Suprapubic skin (tissue), 4 donors: ENCODE measurements at places on chromosomes 6 and 20. TPM values are rescaled to one million over a fixed set of nuclear protein-coding genes. Genes with fewer than 3 reads are reported as not detected.

GRCh38 chr20:50431066-50431450, 79.1 kb upstream of the PTPN1 start:
- H3K4me3 ChIP-seq = no peak overlapping the region
- no peaks in the 10 kb centered on the region for H3K36me3 ChIP-seq
- H3K4me1 ChIP-seq = peaks cover 48% of the 10 kb centered on the region
- no peaks in the 10 kb centered on the region for H3K27me3 ChIP-seq
- peak overlapping the region; percentile 76 for H3K27ac ChIP-seq
- no peak for DNase-seq

FAM83B gene
- 153 TPM for total RNA-seq

MAP3K7 gene
- total RNA-seq = 26.0 TPM

DNA sequence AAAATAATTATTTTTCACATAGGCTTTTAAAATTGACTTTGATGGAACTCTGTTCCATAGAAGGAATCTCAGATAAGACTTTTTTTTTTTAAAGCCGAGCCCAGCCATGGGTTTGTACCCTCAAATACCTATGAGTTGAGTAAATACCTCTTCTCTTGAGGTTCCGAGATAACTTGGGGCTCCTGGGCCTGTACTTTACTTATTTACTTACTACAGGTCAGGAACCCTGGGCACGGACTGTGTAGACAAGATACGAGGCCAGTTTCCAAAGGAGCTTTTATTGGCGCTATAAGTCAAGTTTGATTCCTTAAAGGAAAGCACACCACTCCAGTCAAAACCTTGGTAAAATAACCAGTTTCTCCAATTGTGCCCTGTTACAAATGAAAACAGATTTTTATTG, 7.5 kb downstream of the AFG1L start:
- H3K27me3 ChIP-seq = no peaks in the 10 kb centered on the region
- H3K4me1 ChIP-seq = no peaks in the 10 kb centered on the region
- no peaks in the 10 kb centered on the region for H3K36me3 ChIP-seq
- no peak for DNase-seq
- H3K4me3 ChIP-seq = no peak overlapping the region
- no peak overlapping the region for H3K27ac ChIP-seq

DNA sequence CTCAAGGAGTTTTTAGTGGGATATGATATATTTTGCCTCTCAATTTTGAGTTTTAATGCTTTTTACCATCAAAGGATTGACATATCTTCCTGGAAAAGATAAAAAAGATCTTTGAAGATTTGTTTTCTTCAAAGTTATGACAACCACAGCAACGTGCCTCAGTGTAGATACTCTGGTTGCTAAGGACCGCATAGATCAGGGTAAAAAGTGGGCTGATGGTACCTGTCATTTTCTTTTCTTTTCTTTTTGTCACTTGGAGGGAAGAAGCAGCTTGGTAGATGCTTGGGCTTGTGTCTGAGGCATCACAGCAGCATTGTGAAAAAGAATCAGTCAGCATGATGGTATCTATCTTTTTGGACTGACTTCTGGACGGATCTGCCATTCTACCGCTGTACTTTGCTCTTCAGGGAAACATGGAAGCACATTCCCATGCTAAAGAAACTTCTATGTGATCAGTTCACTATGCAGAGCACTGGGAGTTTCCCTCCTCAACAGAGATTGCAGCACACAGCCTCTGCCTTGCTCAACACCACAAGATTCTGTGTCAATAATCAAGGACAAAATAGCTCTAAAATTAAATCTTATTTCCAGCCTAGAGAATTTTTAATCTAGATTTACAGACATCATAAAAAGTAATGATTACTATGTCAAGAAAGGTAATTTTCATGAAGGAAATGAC, 54.8 kb upstream of the SGK1 start:
- H3K27ac ChIP-seq = peak overlapping the region; percentile 7
- H3K4me1 ChIP-seq = peaks cover 22% of the 10 kb centered on the region
- H3K36me3 ChIP-seq = no peaks in the 10 kb centered on the region
- DNase-seq = no peak
- no peak overlapping the region for H3K4me3 ChIP-seq

GRCh38 chr6:65182681-65183080, 524.3 kb downstream of the EYS start:
- DNase-seq = no peak
- no peak overlapping the region for H3K4me3 ChIP-seq
- H3K4me1 ChIP-seq = no peaks in the 10 kb centered on the region
- H3K27me3 ChIP-seq = no peaks in the 10 kb centered on the region
- no peaks in the 10 kb centered on the region for H3K36me3 ChIP-seq

BHLHE23 gene
- not detected for total RNA-seq

DNA sequence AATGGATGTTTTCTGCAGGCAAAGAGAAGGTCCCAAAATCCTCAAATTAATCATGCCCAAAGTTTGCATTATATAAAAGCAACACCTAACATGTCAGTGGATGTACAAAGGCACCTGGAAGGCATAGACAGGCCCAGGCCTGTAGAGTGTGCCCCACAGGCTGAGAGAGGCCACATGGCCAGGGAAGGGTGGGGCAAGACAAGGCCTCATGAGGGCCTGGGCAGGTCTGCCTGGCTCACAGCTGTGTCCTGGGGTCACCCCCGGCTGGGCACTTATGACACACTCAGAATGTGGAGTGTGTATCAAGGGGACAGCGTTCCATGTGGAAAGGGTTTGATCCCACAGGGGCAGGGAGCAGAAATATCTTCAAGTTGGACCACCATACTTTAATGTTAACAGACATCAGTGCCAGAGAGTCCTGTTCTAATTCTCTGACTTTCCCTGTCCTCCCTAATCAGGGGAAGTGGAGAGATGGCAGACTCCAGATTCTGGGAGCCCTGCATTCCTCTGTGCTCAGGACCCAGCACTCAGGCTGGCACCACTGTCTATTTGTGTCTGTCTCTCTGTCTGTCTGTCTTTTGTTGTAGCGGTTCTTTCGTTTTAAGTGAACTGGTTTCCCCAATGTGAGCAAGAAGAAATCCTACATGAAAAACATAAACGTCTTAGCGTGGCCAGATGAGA, 178.3 kb upstream of the FOXA2 start:
- no peak overlapping the region for H3K4me3 ChIP-seq
- DNase-seq = no peak

- no peak overlapping the region for H3K27ac ChIP-seq
- no peak overlapping the region for H3K4me3 ChIP-seq
- no peaks in the 10 kb centered on the region for H3K4me1 ChIP-seq
These were observed 19.4 kb downstream of the SLC35B3 start for GRCh38 chr6:8415913-8416312.

- no peak for DNase-seq
- H3K27me3 ChIP-seq = no peaks in the 10 kb centered on the region
- no peak overlapping the region for H3K27ac ChIP-seq
- H3K4me1 ChIP-seq = no peaks in the 10 kb centered on the region
- no peaks in the 10 kb centered on the region for H3K36me3 ChIP-seq
These were observed 349.0 kb downstream of the PRL start for GRCh38 chr6:21947731-21948386.

- DNase-seq = no peak
- no peaks in the 10 kb centered on the region for H3K4me1 ChIP-seq
- H3K27ac ChIP-seq = no peak overlapping the region
These were observed 336.4 kb upstream of the HSF2 start for GRCh38 chr6:122063076-122063475.

DNA sequence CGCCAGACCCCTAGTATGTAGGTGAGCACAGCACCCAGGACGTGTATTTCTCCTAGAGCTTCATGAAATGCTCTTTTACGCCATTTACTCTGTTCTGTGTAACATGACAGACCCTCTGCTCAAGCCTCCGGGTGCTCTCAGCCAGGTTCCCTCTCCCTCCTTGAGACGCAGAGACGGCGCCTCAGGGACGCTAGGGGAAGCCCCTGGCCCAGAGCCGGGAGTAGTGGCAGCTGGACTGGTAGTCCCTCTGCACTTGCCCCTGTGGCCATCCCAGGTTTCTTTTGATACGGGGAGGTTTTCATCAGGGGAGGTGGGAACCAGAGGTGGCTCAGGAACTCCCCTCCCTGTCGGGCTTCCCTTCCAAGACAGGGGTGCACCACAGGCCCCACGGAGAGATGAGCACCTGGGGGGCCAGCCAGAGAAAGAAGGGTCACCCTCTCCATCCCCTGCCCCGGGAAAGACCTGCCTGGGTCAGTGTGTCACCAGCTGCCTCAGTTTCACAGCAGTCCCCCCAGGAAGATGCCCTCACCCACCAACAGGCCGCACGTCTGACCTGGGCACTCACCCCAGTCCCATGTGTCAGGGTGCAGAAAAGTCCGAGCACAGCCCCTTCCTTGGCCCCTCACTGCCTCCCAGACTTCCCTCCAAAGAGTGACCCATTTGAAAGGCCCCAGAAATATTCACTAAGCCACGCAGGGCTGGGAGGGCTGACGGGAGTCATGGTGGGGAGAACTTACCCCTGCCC, 58.1 kb upstream of the AFDN start:
- H3K36me3 ChIP-seq = no peaks in the 10 kb centered on the region
- no peak for DNase-seq
- H3K27me3 ChIP-seq = peaks cover 39% of the 10 kb centered on the region
- no peak overlapping the region for H3K27ac ChIP-seq
- no peaks in the 10 kb centered on the region for H3K4me1 ChIP-seq

GRCh38 chr6:135828021-135828420, 23.5 kb upstream of the PDE7B start:
- no peaks in the 10 kb centered on the region for H3K36me3 ChIP-seq
- no peak for DNase-seq
- H3K27me3 ChIP-seq = no peaks in the 10 kb centered on the region
- H3K4me3 ChIP-seq = no peak overlapping the region
- H3K4me1 ChIP-seq = no peaks in the 10 kb centered on the region

DNA sequence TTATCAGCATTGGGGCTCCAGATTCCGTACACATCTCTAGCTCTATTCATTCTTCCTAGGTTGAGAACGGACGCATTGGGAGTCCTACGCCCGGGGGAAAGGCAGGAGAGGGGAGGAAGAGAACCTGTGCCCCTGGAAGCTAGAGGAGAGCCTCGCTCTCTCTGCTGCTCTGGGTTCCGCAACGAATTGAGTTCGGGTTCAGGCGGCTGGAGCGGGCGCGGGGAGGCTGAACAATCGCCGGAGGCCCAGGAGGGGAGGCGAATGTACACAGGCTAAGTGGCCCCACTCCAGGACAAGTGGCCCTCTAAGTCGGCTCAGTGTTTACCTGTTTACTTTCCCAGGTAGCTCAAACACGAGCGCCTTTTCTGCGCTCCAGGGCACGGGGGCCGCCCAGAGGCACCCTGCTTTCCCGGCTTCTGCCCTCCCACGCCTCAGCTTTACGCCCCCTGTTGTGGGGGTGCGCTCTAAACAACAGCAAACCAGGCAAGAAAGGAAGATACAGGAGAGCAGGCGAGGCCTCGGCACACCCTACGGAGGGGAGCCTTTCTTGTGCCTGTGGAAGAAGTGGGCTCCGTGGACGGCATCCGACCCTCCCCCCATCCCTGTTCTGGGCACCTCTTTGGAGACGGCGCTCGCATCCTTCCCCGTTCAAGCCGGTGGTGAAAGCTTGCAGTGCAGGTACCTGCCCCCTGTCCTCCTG, 4.6 kb upstream of the NKX2-2 start:
- H3K36me3 ChIP-seq = no peaks in the 10 kb centered on the region
- no peak overlapping the region for H3K4me3 ChIP-seq
- H3K27me3 ChIP-seq = peaks cover 100% of the 10 kb centered on the region

PTGIS gene
- 8.6 TPM for total RNA-seq

DNA sequence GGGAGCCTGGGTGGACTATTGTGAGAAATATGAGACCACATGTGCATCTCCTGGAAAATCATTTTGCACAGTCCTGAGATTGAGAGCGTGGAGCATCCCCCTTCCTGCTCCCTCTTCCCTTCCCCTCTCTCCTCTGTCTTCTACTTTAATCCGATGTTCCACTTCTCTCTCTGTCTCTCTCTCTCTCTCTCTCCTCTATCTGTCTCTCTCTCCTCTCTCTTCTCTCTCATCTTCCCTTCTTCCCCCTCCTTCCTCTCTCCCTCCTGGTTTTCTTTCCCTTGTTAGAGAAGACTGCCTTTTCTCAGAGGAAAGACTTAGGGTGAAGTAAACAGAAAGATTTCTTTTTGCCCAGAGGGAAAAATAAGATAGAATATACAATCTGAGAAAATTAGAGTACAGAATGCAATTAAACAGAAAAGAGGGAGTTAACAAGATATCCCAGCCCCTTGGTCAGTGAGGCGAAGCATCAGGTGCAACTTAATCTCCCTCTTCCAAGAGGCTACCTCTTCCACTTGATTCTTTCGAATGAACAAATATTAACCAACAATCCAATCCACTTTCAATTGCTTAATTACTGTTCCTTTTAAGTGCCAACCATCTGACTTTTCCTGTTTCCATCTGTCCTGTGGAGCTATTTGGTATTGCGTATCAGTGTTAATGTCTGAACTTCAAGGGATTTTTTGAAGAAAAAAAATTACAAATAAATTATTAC, 14.6 kb downstream of the KHDC1 start:
- H3K4me3 ChIP-seq = no peak overlapping the region
- no peaks in the 10 kb centered on the region for H3K27me3 ChIP-seq
- no peak for DNase-seq
- H3K4me1 ChIP-seq = no peaks in the 10 kb centered on the region
- H3K36me3 ChIP-seq = no peaks in the 10 kb centered on the region

- no peaks in the 10 kb centered on the region for H3K27me3 ChIP-seq
- no peak overlapping the region for H3K27ac ChIP-seq
- no peak overlapping the region for H3K4me3 ChIP-seq
- no peak for DNase-seq
These were observed 723.7 kb downstream of the COL12A1 start for GRCh38 chr6:74482180-74482579.

NKAPL gene
- total RNA-seq = not detected

TMEM244 gene
- not detected for total RNA-seq

DNA sequence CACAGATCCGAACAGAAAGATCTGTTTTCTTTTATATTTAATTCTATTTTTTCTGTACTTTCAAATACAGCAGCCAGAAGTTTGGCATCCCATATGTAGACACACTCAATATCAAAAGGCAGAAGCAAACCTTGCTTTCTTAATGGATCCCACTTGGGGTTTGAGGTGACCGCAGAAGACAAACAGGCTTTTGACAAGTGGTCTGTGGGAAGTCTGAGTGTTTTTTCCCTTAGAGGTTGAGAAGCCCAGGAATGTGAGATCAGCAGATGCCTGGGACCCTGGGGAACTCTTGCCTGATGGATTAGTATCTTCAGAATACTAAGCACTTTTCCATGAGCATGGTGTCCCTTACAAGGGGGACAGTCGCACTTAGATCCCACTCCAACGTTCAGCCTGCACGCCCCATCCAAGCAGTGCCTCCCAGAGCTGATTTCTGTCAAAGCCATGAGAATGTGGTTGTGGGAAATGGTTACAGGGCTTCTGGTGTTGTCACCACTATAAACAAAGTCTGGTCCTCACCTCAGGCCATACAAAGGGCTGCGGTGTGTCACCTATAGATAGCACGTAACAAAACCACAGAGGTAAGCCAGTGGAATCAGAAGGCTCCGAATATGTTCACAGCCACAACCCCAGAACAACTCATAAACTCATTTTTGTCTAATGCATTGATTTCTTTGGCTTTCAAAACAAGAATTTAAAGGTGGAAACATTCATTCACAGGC, 12.7 kb downstream of the IL17F start:
- H3K4me1 ChIP-seq = peaks cover 4% of the 10 kb centered on the region
- H3K36me3 ChIP-seq = no peaks in the 10 kb centered on the region

BNIP5 gene
- total RNA-seq = 0.11 TPM

MICB gene
- 2.4 TPM for total RNA-seq

RUNX2 gene
- total RNA-seq = 5.9 TPM
